ENCODE measurements at places on chromosomes 4 and X.

DNA sequence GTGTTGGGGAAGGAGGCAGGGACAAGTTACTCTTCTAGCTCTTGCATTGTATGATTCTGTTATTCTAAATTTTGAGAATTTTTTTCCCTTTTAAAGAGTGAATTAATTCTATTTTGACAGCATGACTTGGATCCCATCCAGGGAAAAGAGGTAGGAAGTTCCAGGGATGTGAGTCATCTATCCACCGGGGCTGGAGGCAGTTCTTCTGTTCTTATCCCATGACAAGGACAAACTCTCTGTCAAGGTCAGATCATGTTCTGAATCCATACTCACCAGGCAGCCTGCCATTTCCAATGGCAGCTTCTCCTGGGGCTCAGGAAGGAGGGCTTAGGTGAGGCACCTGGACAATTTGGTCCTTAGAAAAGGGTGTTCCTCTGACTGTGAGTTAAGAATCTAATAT, 132.0 kb upstream of the MED14 start:
- DNase-seq: no peak

DNA sequence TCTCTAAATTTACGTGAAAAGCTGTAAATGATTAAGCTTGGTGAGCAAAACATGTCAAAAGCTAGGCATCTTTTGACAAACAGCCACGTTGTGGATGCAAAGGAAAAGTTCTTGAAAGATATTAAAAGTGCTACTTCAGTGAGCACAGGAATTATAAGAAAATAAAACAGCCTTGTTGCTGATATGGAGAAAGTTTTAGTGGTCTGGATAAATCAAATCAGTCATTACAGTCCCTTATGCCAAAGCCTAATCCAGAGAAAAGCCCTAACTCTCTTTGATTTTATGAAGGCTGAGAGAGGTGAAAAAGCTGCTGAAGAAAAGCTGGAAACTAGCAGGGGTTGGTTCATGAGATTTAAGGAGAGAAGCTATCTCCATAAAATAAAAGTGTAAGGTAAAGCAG, 487.2 kb downstream of the CCSER1 start:
- DNase-seq: no peak

DNA sequence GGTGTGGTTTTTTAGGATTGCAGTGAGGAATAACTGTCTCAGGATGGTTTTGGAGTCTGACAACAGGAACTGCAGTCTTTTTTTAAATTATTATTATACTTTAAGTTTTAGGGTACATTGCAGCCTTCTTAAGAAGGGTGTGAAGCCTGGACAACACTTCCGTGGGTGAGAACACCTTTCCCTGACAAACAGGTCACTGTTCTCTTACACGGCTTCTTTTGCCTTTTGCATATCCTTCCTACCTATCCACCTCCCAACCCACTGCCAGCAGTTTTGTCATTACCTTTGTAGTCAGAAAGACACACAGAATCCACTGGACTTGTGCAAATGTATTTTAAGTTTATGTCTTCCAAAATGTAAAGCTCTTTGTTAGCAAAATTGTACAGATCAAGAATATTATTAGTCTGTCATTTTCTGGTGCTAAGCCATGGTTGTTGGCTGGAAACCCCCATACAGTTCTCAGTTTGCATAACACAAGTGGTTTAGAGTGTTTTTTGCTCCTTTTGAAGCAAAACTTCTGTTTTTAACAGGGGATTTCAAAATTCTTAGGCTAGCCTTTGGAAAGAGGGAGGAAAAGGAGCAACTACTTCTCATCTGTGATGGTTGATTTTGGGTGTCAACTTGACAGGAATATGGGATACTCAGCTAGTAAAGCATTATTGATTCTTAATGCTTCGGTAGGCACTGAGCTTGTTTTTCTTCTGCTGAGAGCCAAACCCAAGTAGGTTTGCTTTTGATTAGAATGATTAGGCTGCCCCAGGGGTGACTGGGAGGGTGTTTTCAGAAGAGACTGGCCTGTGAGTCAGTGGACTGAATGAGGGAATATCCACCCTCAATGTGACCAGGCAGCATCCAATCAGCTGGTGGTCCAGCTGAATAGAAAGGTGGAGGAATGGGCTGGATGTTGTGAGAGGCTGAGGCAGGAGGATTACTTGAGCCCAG, 29.4 kb upstream of the KLHL2 start:
- no peak for DNase-seq

GRCh38 chrX:32126997-32127396, 1055.2 kb upstream of the FTHL17 start:
- DNase-seq: no peak

DNA sequence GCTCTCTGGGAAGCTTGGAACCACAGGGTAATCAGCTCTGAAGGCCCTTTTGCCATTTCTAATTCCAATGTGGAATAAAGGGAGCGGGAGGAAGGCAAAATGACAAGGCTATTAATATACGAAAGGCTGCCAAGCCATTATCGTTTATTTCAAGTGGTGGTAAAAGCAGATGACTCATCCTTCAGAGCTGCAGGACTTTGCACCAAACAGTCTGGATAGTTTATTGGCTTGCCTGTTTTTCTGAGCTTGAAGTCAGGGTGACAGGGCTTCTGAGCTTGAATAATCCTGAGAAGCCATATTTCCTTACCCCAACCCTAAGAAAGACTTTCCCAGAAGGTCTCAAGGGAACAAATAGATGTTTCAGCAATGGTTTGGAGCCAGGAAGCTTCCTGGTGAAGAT, 7.7 kb upstream of the GABRE start:
- no peak for DNase-seq

DNA sequence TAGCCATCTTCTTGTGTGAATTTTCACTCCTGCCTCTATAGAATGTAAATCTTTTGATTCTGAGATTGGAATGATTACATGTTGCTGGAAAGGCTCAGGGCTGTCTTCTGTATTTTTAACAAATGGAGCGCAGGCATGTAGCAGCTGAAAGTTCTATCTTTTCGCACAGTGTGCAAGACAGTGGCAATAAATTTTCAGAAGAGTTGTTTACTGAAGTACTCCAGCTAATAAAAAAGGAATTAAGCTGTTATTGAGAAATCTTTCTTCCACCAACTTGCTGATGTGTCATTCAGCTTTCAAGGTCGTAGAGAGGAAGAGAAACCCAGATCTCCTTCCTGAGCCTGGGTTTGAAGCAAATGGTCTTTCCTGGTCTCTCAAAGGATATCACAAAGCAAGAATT, 122.0 kb upstream of the PUDP start:
- DNase-seq: no peak

DNA sequence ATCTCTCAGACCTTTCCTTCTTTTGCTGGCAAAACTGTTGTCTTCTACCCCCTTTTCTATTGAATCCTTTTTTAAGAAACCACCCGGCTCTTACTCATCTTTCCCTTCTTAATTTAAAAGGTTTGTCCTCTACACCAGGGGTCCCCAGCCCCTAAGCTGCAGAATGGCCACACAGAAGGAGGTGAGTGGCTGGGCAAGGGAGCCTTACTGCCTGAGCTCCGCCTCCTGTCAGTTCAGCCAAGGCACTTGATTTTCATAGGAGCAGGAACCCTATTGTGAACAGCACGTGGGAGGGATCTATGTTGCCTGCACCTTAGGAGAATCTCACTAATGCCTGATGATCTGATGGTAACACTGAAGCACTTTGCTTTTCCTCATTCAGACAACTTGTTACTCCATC, 726.3 kb upstream of the INTU start:
- no peak for DNase-seq

DNA sequence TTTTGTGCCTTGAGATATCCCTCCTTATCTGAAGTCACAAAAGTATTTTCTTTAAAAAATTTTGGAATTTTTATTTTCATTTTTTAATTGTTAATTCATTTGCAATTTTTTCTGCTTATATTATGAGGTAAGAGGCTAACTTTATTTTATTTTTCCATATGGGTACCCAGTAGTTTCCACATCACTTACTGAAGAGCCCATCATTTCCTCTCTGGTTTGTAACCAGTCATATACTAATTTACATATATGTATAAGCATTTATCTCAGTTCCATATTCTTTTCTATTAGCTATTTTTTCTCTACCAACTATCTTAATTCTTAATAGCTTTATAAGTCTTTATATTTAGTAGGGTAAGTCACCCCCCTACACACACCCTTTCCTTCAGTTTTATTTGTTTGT, 27.0 kb downstream of the MGARP start:
- DNase-seq: no peak

GRCh38 chr4:129218360-129218759, 122.4 kb downstream of the C4orf33 start:
- peak; percentile 33 for DNase-seq

DNA sequence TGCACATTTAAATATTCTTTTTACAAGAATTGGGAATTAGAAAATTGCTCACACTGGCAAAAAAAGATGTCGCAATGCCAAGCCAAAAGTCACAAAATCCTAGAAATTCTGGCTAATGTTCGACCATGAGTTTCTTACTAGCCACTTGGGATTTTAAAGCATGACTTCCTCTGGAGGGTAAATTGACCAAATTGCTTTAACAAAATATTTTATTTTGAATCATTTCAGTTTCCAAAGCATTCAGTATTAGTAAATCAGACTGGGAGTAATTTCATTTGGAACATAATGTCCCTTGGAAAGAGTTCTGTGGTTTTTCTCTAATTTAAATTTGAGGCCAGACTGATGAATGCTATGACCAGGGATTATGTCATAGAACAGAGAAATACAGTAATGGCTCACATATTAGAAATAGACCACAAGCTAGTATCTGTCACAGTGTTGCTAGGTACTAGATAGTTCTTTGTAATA, 7.6 kb upstream of the CXCL5 start:
- DNase-seq: no peak

All from NCI-H748 treated with DMSO at 0.1 percent for 48 hours (cell line).